ENCODE measurements at places on chromosomes 1 and 21. TPM values are rescaled to one million over a fixed set of nuclear protein-coding genes. Genes with fewer than 3 reads are reported as not detected.

The RNF220 gene
- 10.3 TPM for polyA plus RNA-seq

The OLIG2 gene
- 1.0 TPM for polyA plus RNA-seq

The TNFSF4 gene
- not detected for polyA plus RNA-seq

The C1orf159 gene
- polyA plus RNA-seq, result not detected

The WNT4 gene
- polyA plus RNA-seq, result not detected

The HSD3B2 gene
- not detected for polyA plus RNA-seq

The TSPEAR gene
- polyA plus RNA-seq, result not detected

The S100B gene
- polyA plus RNA-seq, result 1,112 TPM

The DNAH14 gene
- polyA plus RNA-seq, result not detected

The PANK4 gene
- 4.3 TPM for polyA plus RNA-seq

The DENND2D gene
- 14.8 TPM for polyA plus RNA-seq

The IFI44 gene
- polyA plus RNA-seq, result 4.2 TPM

The CCDC181 gene
- 13.1 TPM for polyA plus RNA-seq

The C1orf167 gene
- not detected for polyA plus RNA-seq

The FOXD3 gene
- not detected for polyA plus RNA-seq

The B3GALT5 gene
- not detected for polyA plus RNA-seq

The MFSD2A gene
- 0.73 TPM for polyA plus RNA-seq

The NUCKS1 gene
- 177 TPM for polyA plus RNA-seq

The GLMP gene
- 12.5 TPM for polyA plus RNA-seq

The CASP9 gene
- polyA plus RNA-seq, result 2.1 TPM

The KRTAP19-1 gene
- not detected for polyA plus RNA-seq

The KDF1 gene
- not detected for polyA plus RNA-seq

The SPEN gene
- polyA plus RNA-seq, result 3.9 TPM

The TTC13 gene
- 8.3 TPM for polyA plus RNA-seq

The BGLAP gene
- not detected for polyA plus RNA-seq

The PCAT6 gene
- 0.69 TPM for polyA plus RNA-seq

The OR2M3 gene
- polyA plus RNA-seq, result not detected
